ENCODE measurements at places on chromosomes 16 and 17.

GRCh38 chr17:66275651-66276050 lies 26.8 kb upstream of the PRKCA start:
- DNase-seq, result peak; percentile 90

- DNase-seq, result no peak
Measured at GRCh38 chr16:49593424-49594040, 219.9 kb downstream of the C16orf78 start.

DNA sequence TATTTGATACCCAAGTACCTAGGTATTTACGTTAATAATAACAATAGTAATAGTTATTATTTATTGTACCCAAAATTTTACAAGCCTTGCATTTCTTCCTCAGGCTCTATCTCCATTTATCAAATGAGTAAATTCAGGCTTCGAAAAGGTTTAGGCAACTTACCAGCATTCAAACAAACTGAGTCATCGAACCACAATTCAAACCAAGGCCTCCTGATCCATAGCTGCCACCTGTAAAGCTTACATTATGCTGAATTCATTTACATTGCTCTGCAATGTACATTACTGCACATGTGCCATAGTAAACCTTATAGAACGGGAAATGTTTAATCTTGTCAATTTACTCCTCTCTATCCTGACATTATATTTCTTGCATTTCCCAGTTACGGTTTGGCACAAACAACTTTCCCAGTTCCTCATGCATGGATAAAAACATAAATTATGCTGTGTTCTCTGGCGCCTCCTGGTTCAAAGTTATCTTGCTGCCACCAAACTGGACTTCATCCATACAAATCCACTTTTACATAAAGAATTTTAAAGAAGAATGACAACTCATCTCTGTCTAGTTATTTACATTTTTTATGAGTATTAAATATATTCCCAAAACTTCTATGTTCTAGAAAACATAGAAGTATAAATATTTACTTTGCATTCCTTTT lies 360.6 kb upstream of the SOX9 start:
- peak; percentile 5 for DNase-seq

DNA sequence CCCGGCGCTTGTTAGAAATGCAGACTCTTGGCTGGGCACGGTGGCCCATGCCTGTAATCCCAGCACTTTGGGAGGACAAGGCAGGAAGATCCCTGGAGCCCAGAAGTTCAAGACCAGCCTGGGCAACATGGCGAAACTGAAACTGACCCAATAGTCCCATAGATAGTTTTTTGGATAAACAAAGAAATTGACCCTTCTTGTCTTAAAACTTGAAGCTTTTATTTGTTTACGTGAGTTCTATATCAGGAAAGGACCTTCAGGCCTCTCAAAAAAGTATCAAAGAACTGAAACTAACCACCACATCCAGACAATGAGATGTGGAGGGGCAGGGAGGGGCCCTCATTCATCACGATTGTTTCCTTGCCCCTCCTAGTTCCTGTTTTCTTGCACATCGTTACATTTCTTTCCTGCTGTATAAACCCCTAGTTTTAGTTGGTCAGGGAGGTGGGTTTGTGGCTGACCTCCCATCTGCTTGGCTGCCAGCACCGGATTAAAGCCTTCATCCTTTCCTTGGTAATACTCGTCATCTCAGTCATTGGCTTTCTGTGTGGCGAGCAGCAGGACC lies 29.9 kb upstream of the PRM1 start:
- DNase-seq, result peak; percentile 58

- peak; percentile 42 for DNase-seq
Measured at GRCh38 chr17:4980644-4981216, 6.7 kb downstream of the CAMTA2 start.

DNA sequence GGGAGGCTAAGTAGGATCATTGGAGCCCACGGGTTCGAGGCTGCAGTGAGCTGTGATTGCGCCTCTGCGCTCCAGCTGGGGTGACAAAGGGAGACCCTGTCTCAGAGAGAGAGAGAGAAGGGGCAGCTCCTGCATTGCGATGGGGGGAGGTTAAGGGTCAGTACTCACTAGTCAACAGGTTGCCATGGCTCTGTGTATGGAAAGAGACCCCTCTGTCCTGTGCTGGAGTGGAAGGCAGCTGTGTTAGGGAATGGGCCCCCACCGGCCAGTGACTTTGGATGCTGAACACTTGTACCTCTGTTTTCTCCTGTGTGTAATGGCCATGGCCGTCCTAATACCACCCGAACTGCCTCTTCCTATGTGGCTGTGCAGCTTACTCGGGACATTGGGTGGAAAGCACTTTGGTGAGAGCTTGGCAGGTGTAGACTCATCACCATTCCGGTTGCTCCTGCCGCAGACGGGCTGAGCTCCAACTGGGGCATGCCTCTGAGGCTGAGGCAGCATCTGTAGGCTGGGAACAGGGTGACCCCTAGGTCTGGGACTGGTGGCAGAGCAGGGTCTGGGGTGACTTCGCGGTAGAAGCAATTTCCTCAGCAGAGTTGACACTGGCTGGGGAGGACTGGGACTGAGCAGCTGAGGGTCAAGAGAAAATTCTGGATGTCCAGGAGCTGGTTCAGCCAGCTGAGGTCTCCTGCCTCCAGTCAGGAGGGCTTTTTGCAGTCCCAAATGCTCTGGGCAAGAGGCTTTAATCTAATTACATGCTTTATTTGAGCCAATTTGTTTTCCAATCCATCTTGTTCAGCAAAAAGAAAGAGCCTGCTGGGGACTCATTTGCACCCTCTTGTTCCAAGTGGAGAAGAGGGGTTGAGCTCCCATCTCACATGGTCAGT lies 184.5 kb downstream of the NTN1 start:
- DNase-seq, result no peak

- DNase-seq, result no peak
Measured at GRCh38 chr17:13197586-13197985, 179.8 kb upstream of the ELAC2 start.

GRCh38 chr17:79926142-79926604 lies 86.9 kb upstream of the CBX4 start:
- no peak for DNase-seq

DNA sequence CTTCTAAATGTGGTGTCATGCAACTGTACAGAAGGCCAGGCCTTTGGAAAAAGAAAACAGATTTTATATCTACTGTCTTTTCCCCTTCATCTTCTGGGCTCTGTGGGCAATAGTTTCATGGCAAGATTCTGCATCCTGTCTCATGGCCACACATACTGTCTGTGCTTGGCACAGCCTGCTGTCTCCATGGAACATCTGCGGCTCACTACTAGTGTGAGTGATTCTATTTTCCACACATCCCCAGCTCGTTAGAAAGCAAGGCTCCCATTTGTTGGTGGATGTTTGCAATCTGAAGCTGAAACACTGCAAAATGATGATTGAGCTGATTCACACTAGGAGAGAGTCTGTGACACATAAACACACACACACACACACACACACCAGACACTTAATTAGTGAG lies 32.4 kb downstream of the CACNG3 start:
- DNase-seq, result no peak

DNA sequence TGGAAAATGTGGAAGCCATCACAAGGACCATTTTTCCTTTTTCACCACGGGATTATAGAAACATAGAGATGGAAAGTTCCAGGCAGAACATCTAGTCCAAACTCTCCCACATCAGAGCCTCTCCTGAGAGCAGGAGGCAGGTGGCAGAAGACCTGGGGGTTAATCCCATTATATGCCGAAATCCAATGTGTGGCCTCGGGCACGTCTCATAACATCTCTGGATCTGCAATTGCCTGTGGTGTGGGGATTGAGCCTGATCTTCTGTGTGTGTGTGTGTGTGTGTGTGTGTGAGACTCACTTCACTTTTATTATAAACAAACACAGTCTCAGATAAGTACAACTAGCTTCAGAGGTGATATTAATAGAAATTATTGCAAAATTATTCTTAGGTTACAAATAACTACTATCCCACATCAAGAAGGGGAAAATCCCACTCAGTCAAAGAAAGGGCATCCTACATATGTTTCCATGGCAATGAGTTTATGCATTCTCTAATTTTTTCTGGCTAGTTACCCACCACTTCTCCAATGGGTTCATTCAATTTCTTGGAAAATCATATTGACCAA lies 199.1 kb downstream of the FOXL1 start:
- peak; percentile 9 for DNase-seq

GRCh38 chr16:51268237-51268636 lies 117.2 kb upstream of the SALL1 start:
- no peak for DNase-seq

GRCh38 chr16:57089406-57089805 lies 3.0 kb upstream of the CPNE2 start:
- no peak for DNase-seq

DNA sequence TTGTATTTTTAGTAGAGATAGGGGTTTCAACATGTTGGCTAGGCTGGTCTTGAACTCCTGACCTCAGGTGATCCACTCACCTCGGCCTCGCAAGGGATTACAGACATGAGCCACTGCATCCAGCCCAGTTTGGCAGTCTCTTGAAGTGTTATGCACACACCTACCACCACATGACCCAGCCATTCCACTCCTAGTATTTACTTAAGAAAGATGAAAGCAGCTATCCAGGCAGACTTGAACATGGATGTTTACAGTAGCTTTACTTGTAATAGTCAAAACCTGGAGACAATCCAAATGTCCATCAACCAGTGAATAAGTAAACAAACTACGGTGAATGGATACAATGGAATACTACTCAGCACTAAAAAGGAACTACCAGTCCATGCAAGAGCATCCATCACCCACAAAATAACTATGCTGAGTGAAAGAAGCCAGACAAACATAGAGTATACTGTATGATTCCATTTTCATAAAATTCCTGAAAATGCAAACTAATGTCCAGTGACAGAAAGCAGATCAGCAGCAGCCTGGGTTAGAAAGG lies 37.8 kb upstream of the RASD1 start:
- no peak for DNase-seq

GRCh38 chr17:29070308-29070707 lies 27.4 kb downstream of the PIPOX start:
- DNase-seq, result no peak

GRCh38 chr17:79406316-79406715 lies 204.5 kb downstream of the RBFOX3 start:
- DNase-seq, result no peak

DNA sequence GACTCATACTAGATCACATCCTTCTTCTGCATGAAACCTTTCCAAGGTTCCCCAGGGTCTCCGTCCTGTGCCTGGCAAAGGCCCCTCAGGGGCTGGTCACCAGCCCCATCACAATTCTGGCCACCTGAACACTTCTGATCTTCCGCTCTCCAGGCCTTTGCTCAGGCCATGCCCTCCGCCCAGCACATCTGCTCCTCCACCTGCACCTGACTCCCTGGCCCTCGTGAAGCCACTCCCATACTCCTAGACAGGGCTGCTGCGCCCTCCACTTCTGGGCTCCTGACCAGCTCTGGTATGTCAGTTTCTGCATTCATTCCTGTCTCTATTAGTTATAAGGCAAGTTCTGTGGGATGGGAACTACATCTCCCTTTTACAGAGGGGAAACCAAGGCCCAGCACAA lies 1.9 kb upstream of the MYL11 start:
- DNase-seq, result no peak

DNA sequence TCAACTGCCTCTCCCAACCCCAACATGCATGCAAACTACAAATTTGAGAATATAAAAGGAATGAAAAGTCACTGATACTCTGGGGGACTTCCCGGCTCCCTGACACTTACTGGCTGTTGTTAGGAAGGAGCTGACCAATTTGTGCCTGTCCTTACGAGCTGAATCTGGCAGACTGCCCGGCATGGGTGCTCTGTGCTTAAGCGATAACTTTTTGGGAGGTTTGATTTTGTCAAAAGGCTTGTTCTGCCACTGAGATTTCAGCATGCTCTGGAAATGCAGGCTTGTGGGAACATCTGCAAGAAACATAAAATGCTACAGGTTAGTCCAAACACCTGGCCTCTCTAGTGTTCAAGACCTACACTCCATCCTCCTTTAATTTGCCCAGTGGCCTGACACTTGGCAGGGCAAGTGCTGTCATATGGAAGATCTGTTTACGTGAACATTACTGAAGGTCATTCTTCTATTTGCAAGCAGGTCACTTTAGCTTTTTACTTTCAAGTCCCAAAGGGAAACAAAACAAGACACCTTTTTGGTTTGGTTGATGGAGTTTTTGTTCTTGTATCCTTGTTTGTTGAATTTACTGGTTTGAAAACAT lies 40.6 kb downstream of the STH start:
- DNase-seq, result no peak

GRCh38 chr17:4492721-4493561 lies 5.7 kb upstream of the SPNS2 start:
- DNase-seq, result peak; percentile 10

DNA sequence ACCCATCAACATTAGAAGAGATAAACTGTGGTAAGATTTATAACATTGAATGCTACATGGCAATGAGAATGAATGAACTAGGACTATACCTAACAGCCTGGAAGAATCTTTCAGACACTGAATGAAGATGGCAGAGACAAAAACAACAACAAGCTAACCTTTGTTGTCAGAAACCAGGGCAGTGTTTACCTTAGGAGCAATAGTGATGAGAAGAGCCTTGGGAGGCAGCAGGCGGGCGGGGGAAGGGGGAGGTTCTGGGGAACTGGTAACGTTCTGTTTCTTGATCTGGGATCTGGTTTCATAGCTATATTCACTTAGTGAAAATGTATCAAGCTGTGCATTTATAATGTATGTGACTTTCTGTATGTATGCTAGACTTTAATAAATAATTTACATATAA lies 139.0 kb upstream of the TNRC6C start:
- no peak for DNase-seq

GRCh38 chr16:9965079-9965478 lies 217.1 kb downstream of the GRIN2A start:
- no peak for DNase-seq

- no peak for DNase-seq
Measured at GRCh38 chr16:13672196-13672595, 247.8 kb upstream of the ERCC4 start.

DNA sequence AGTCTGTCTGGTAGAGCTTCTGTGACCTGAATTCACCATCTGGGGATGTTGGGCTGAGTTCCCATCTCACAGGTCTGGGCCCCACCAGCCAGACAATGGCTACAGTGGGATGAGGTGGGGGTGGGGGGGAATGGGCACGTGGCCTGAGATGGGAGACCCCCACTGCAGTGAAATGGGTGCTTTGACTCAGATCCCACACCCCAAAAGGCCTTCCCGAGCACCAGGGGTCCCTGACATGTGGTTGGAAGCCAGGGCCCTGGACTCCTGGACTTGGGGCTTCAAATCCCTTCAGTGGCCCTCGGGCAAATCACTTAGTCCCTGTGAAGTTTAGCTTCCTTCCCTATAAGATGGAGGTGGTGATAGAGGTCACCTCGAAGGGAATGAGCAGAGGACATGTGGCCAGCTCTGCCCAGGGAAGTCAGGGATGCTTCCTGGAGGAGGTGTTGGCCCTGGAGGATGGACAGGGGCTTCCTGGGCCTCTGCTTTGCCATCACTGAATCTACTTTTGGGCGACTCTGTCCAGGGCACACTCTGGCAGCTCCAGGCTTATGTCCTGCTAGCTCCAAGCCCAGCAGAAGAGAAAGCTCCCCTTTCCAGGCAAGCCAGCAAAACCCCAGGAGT lies 218.1 kb downstream of the KATNIP start:
- DNase-seq, result no peak

GRCh38 chr17:1852327-1852726 lies 22.5 kb downstream of the RPA1 start:
- no peak for DNase-seq

- DNase-seq, result no peak
Measured at GRCh38 chr16:1322407-1322806, 11.0 kb upstream of the BAIAP3 start.

- no peak for DNase-seq
Measured at GRCh38 chr16:88910284-88911135, 44.0 kb upstream of the PABPN1L start.

Measured in iris pigment epithelial cell (primary cell).